ENCODE measurements at places on chromosomes 5 and 9. TPM values are rescaled to one million over a fixed set of nuclear protein-coding genes. Genes with fewer than 3 reads are reported as not detected.

The NRG2 gene
- total RNA-seq: 0.64 TPM

The HIGD2A gene
- total RNA-seq: 91.2 TPM

The FOXI1 gene
- not detected for total RNA-seq

The CDHR2 gene
- not detected for total RNA-seq

The OLFM1 gene
- total RNA-seq: 23.3 TPM

The GABBR2 gene
- total RNA-seq: 0.84 TPM

DNA sequence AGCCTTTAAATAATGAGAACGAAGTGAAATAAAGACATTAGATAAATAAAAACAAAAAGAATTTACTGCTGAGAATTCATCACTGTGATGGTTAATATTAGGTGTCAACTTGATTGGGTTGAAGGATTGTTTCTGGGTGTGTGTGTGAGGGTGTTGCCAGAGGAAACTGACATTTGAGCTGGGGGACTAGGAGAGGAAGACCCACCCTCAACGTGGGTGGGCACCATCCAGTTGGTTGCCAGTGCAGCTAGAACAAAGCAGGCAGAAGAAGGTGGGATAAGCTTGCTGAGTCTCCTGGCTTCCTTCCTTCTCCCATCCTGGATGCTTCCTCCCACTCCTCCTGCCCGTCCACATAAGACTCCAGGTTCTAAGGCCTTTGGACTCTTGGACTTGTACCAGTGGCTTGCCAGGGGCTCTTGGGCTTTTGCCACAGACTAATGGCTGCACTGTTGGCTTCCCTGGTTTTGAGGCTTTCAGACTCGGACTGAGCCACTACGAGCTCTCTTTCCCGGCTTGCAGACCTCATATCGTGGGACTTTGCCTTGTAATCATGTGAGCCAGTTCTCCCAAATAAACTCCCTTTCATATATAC is 43.7 kb upstream of the ABL1 start:
- H3K27me3 ChIP-seq: no peaks in the 10 kb centered on the region
- peaks cover 11% of the 10 kb centered on the region for H3K36me3 ChIP-seq
- peaks cover 7% of the 10 kb centered on the region for H3K4me1 ChIP-seq
- no peak overlapping the region for H3K4me3 ChIP-seq
- no peak overlapping the region for H3K27ac ChIP-seq
- no peak for DNase-seq

GRCh38 chr5:94595281-94595840 is 23.0 kb downstream of the KIAA0825 start:
- H3K4me1 ChIP-seq: no peaks in the 10 kb centered on the region
- H3K36me3 ChIP-seq: peaks cover 3% of the 10 kb centered on the region
- no peaks in the 10 kb centered on the region for H3K27me3 ChIP-seq
- H3K4me3 ChIP-seq: no peak overlapping the region

DNA sequence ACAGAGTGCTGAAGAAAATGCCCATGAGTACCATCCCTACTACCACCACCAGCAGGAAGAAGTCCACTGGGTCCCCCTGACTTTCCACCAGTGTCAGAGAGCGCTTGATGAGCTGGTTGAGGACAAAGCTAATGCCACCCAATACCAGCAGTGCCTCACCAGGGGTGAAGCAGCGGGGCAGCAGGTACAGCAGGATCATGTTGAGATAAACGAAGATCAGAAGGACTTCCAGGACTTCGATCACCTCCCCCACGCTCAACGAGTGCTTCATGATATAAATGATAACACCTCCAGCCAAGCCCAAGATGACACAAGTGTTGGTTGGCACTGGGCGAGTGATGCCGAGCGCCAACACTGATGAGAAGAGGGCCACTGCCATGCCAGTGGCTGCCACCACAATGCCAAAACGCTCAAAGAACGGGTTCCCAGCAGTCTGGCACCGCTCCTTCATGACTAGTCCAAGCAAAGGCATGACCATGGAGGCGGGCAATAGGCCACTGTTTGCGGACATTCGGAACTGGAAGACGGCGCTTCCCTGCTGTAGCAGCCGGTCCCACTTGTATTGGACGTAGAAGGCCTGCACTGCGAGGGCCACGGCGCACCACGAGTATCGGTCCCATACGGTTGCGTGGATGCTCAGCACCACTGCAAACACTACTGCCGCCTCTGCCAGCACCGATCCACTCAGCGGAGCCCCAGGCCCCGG is 679 bp downstream of the DOLK start:
- peak overlapping the region; percentile 97 for H3K4me3 ChIP-seq
- DNase-seq: no peak
- no peaks in the 10 kb centered on the region for H3K27me3 ChIP-seq
- peak overlapping the region; percentile 98 for H3K27ac ChIP-seq
- H3K36me3 ChIP-seq: peaks cover 7% of the 10 kb centered on the region
- peaks cover 23% of the 10 kb centered on the region for H3K4me1 ChIP-seq

DNA sequence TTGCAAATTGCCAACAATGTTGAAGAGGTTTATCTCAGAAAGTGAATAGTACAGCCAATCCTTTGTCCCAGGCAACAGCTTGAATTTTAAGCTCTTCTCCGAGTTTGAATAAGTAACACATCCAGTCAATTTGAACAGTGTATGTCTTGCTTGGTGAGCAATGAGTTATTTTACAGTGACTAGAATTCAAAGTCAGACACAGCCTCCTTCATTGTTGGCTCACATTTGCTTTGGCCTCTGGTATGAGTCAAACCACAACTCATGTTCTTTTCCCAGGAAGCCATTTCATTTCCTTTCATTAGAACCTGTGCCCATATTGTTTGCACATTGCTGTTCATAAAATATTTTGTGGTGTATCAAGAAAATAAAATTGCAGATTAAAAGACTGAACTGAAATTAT is 622.0 kb upstream of the DAB2 start:
- H3K4me3 ChIP-seq: no peak overlapping the region
- H3K27me3 ChIP-seq: peaks cover 3% of the 10 kb centered on the region
- H3K27ac ChIP-seq: no peak overlapping the region
- no peaks in the 10 kb centered on the region for H3K4me1 ChIP-seq
- no peaks in the 10 kb centered on the region for H3K36me3 ChIP-seq

GRCh38 chr5:111463311-111463710 is 49.0 kb downstream of the STARD4 start:
- DNase-seq: no peak
- H3K27me3 ChIP-seq: no peaks in the 10 kb centered on the region
- no peaks in the 10 kb centered on the region for H3K4me1 ChIP-seq
- no peak overlapping the region for H3K4me3 ChIP-seq
- peaks cover 4% of the 10 kb centered on the region for H3K36me3 ChIP-seq

- no peak overlapping the region for H3K27ac ChIP-seq
- H3K4me3 ChIP-seq: no peak overlapping the region
- H3K27me3 ChIP-seq: no peaks in the 10 kb centered on the region
- no peak for DNase-seq
These were observed 204.0 kb upstream of the PRDM9 start for GRCh38 chr5:23303435-23303834.

- H3K27me3 ChIP-seq: no peaks in the 10 kb centered on the region
- H3K27ac ChIP-seq: no peak overlapping the region
- peaks cover 28% of the 10 kb centered on the region for H3K4me1 ChIP-seq
- DNase-seq: no peak
These were observed 154.9 kb downstream of the FGF18 start for GRCh38 chr5:171574376-171574775.

DNA sequence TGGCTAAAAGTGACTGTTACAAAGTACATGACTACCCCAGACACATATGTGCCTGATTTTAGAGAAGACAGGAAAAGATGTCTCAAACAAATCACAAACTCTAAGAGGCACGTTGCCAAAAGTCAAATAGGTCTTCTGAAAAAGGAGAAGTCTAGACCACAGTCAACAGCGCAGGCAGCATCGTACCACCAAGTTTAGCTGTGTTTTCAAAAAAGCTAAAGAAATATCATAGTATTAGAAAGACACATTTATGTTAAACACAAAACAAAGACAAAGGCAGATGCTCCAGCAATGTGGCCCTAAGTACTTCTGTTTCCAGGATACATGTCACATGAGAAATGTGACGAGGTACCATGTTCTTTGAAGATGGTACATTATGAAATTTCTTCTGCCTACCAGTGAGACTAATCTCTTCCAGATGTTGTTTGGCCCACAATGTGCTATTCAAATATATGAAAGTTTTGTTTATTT is 43.5 kb downstream of the LPAR1 start:
- H3K36me3 ChIP-seq: no peaks in the 10 kb centered on the region
- H3K27me3 ChIP-seq: no peaks in the 10 kb centered on the region
- H3K4me1 ChIP-seq: peaks cover 16% of the 10 kb centered on the region
- no peak overlapping the region for H3K4me3 ChIP-seq

GRCh38 chr9:21558615-21559401 is 76.7 kb upstream of the IFNE start:
- H3K27me3 ChIP-seq: peaks cover 61% of the 10 kb centered on the region
- H3K36me3 ChIP-seq: no peaks in the 10 kb centered on the region
- H3K27ac ChIP-seq: no peak overlapping the region
- H3K4me3 ChIP-seq: peak overlapping the region; percentile 90
- peaks cover 6% of the 10 kb centered on the region for H3K4me1 ChIP-seq

DNA sequence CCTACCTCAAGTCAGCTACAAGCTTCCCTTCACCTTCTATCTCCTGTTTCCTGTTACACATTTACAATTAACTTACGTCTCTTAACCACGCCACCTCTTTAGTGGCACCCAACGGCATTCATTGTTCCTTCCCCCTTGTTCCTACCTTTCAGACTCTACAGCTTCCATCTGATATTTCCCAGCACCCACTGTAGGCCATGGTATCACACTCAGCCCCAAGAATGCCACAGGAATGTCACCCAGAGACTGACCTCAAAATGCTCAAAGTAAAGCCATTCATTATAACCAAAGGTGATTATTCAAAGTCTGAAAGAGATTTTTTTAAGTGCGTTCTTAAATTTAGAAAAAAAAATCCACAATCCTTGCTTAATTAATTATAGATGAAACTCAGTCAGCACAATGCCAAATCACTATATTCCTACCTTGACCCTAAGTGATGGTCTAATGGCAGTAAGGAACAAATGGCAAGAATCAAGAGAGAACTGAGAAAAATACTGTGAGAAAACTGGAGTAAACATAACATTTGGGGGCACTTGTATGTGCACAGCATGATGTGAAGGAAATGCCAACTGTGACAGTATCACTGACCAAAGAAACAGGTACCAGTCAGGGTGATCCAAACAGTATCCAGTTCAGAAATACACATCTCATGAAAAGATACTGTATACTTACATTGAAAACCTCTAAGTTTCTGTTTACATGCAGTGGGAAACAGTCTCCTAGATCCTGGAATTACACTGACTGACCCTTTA is 52.1 kb downstream of the CTNND2 start:
- no peak overlapping the region for H3K27ac ChIP-seq
- DNase-seq: no peak
- H3K4me3 ChIP-seq: no peak overlapping the region
- no peaks in the 10 kb centered on the region for H3K27me3 ChIP-seq

DNA sequence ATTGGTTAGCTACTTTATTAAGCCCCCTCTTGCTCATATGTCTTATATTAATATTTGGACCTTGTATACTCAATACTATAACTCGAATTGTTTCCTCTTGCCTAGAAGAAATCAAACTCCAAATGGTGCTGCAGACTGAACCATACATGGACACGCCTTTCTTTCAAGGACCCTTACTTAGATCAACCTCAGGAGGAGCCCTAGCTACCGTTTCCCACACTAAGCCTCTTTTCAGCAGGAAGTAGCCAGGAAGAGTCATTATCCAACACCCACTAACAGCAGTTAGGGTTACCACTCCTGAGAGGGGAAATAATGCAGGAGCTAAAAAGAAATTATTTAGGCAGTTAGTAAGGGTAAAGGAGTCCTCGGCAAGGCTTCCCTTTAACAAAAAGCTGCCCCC is 243.8 kb upstream of the PUM3 start:
- no peaks in the 10 kb centered on the region for H3K4me1 ChIP-seq
- no peak overlapping the region for H3K4me3 ChIP-seq
- no peak for DNase-seq
- no peak overlapping the region for H3K27ac ChIP-seq
- H3K36me3 ChIP-seq: no peaks in the 10 kb centered on the region

DNA sequence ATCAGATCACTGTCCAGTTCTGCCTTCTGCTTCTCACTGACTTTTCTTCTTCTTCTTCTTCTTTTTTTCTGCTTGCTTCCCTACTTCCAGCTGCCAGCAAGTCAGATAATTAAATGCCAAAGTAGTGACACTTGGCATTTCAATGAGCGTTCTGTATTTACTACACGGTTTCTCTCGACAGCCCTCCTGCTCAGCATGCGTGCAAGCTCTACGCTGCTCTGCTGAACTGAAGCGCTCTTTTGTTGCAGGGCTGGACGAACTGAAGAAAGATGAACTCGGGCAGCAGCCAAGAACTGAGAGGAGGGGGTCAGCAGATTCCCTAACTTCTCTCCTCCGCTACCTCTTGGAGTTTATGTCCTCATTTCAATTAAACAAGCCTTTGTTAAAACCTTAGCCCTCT is 319.1 kb downstream of the GLIS3 start:
- H3K36me3 ChIP-seq: peaks cover 3% of the 10 kb centered on the region
- H3K27ac ChIP-seq: peak overlapping the region; percentile 79
- peaks cover 40% of the 10 kb centered on the region for H3K4me1 ChIP-seq
- peak; percentile 16 for DNase-seq
- no peaks in the 10 kb centered on the region for H3K27me3 ChIP-seq
- no peak overlapping the region for H3K4me3 ChIP-seq

DNA sequence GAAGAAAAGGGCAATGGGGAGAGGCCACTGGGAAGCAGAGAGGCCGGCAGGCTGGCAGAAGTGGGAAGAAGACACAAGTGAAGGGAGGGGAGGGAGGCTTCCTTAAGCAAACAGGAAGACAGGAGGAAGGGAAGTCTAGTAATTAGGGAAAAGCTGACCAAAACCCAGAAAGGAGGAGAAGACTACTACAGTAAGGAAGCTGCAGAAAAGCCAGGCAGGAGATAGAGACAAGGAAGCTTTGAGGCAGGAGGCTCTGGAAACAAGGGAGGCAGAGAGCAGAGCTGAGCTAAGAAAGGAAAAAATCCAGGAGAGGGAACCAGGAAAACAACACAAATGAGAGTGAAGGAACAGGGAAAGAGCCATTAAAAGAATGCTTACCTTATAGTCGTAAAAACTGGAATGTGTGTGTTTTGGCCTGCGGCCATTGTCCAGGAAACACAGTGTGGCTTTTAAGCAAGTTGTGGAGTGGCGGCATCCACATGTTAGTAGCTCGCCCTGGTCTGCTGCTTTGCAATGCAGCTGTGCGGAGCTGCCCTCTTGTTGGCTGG is 317.1 kb upstream of the CLINT1 start:
- H3K4me1 ChIP-seq: peaks cover 21% of the 10 kb centered on the region
- no peaks in the 10 kb centered on the region for H3K27me3 ChIP-seq
- no peak for DNase-seq
- H3K36me3 ChIP-seq: no peaks in the 10 kb centered on the region
- H3K4me3 ChIP-seq: no peak overlapping the region
- peak overlapping the region; percentile 77 for H3K27ac ChIP-seq

- H3K36me3 ChIP-seq: peaks cover 43% of the 10 kb centered on the region
- H3K4me3 ChIP-seq: peak overlapping the region; percentile 2
- no peak overlapping the region for H3K27ac ChIP-seq
- peaks cover 18% of the 10 kb centered on the region for H3K4me1 ChIP-seq
These were observed 7.0 kb downstream of the SQSTM1 start for GRCh38 chr5:179827680-179828079.

- no peak for DNase-seq
- H3K27me3 ChIP-seq: no peaks in the 10 kb centered on the region
These were observed 11.1 kb downstream of the CD74 start for GRCh38 chr5:150401376-150402228.

Data from neural crest cell (in vitro differentiated cells).